ENCODE measurements at places on chromosomes 6 and 20.

DNA sequence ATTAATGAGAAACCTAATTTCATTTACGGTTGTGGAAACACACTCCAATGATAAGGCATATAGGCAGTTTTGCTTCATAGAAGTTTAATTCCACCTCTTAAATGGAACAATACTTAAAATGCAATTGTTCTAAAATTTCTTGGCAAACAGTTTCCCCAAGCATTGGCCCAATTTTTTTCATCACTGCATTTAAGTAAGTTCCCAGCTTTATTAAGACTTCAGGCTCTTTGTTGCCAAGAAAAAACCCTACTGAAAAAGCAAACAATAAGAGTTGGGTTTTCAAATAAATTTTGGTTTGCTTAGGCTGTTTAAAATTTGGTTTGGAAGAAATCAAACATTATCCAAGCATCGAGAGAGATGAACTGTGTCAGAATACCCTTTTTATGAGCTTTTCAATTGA, 690.9 kb upstream of the NRSN1 start:
- no peak for DNase-seq

GRCh38 chr20:40991181-40991889, 37.3 kb upstream of the TOP1 start:
- DNase-seq = no peak

GRCh38 chr6:125814481-125814880, 23.7 kb downstream of the NCOA7 start:
- no peak for DNase-seq

DNA sequence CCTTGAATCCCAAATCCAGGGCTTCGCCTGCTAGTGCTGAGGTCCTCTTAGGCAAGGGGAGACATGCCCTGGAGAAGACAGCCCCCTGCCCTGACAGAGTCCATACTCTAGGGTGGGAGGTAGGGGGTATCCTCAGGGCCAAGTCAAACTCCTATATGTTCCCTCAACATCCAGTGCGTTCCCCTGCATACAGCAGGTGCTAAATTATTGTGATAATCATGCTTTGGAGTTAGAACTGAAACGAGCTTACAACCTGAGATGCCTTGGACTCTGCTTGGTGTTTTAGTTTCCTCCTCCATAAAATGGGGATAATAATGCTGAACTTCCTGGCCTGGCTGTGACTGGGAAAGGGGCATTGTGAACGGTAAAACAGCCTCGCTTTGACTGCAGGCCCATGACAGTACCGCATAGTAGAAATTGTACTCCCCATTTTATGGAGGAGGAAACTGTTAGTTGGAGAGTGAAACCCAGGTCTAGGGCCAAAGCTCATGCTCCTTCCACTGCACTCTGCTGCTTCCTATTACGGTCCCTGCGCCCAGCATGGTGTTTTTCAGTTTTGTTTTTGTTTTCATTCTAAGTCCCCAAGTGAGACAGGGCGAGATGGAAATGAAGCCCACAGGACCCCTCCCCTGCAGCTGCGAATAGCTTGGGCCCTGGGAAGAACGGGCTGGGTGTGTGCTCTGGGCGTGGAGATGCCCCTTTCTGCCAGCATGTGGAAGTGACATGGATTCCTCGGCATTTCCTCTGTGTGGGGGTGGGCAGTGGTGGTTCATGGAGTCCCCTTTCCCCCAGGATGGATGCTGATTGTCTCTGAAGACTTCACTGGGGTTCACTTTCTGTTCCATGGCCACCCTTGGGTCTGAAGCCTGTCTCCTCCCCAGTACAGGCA, 162.5 kb downstream of the VEGFA start:
- no peak for DNase-seq

GRCh38 chr20:58553841-58554240, 38.6 kb upstream of the APCDD1L start:
- no peak for DNase-seq

Measured in effector CD4-positive, alpha-beta T cell (primary cell).